ENCODE measurements at places on chromosomes 5 and 9. TPM values are rescaled to one million over a fixed set of nuclear protein-coding genes. Genes with fewer than 3 reads are reported as not detected.

SLC36A3 gene
- total RNA-seq = not detected

- no peak for DNase-seq
Measured at GRCh38 chr9:2290382-2290781, 275.2 kb downstream of the SMARCA2 start.

DNA sequence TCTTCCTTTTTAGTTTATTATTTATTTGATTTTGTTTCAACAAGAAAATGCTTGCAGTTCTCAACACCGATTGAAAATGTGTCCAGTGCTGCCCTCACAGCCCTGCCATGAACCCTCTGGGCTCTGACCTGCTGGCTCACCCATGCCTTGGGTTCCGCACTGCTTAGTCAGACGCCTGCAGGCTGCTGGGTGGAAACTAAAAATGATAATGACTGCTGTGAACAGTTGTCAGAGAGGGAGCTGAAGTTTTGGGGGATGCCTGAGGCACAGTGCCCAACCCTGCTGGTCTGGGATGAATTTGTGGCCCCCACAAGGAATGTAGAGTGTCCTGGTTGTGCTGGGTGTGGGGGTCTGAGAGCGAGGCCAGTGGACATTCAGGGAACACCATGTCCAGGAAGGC, 22.2 kb upstream of the CFAP157 start:
- no peak for DNase-seq

PTGES gene
- total RNA-seq = 0.21 TPM

GRCh38 chr9:109193974-109194556, 27.0 kb upstream of the FRRS1L start:
- DNase-seq = no peak

GRCh38 chr5:139121120-139121519, 77.0 kb downstream of the SIL1 start:
- DNase-seq = no peak

GRCh38 chr9:130660326-130660682, 4.1 kb upstream of the PRDM12 start:
- no peak for DNase-seq

GRCh38 chr5:174573221-174573994, 151.0 kb upstream of the MSX2 start:
- no peak for DNase-seq

DNA sequence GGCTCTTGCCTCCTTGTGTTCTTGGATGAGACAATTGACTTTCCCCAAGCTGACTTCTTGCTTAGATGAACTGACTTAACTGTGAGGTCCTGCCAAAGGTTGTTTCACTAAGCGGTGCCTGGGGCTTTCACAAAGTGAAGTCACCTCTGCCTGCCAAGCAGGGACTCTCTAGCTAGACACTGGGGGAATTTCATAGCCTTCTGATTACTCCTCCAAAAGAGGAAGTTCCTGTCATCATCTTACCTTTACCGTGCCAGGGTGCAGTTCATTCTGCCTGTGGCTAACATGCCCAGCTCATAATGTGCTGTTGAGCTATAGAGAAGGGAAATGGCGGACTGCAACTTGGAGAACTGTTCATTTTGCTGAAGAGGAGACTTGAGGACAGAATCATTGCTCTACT, 472.0 kb upstream of the WWC1 start:
- DNase-seq = no peak

- no peak for DNase-seq
Measured at GRCh38 chr9:116002624-116003023, 151.0 kb upstream of the PAPPA start.

ZNG1E gene
- 46.3 TPM for total RNA-seq

SKP1 gene
- total RNA-seq = 260 TPM

SPINK6 gene
- not detected for total RNA-seq

TAF9 gene
- 99.3 TPM for total RNA-seq

CTNND2 gene
- total RNA-seq = not detected

GRCh38 chr5:15646371-15646770, 146.4 kb downstream of the FBXL7 start:
- DNase-seq = no peak

PTGR1 gene
- 1.9 TPM for total RNA-seq

NRARP gene
- total RNA-seq = 5.3 TPM
